ENCODE measurements at places on chromosomes 2 and 18.

GRCh38 chr2:150977296-150977695 lies 284.4 kb downstream of the RBM43 start:
- no peak for DNase-seq

DNA sequence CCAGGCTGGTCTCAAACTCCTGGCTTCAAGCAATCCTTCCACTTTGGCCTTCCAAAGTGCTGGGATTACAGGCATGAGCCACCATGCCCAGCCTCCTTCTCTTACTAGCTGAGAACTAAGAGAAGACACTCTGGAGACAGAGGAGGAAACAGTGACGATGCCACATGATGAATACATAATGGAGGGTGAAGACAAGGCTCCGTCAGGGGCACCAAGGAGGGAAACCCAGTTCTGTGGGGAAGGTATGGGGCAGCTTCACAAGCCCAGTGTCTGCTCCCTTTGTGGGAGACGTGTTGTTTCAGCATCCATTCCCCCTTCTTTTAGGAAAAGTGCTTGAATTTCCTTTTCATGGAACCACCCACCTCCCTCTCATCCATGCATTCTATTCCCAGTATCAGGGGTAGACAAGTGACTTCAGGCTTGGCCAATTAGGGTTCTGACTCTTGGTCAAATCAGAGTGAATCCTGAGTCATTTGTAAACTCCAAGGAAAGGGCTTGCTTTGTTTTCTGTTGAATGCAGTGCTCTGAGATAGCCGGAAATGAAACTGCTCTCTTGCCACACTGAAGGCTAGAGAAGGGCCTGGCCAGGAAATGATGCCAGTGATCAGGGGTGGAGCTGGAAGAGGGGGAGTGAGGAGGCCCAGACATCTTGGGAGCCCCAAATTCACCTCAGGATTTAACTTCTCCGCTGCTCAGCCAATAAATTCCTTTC lies 23.7 kb downstream of the TMEM127 start:
- DNase-seq: no peak

- no peak for DNase-seq
These were observed 253.3 kb upstream of the TCF4 start for GRCh38 chr18:55841314-55841713.

GRCh38 chr2:174553811-174554493 lies 43.7 kb downstream of the WIPF1 start:
- no peak for DNase-seq

GRCh38 chr2:156580501-156580900 lies 144.3 kb downstream of the GPD2 start:
- DNase-seq: no peak

- no peak for DNase-seq
These were observed 137.4 kb downstream of the INHBB start for GRCh38 chr2:120483355-120483754.

GRCh38 chr2:132936261-132936660 lies 266.3 kb upstream of the LYPD1 start:
- DNase-seq: no peak

- peak; percentile 21 for DNase-seq
These were observed at the start of gene ERBB4 for GRCh38 chr2:212538305-212539071. Gene ERBB4, minus strand, starts transcription at chr2:212538802. Its CDS starts 272 bp downstream, at chr2:212538530.

- DNase-seq: peak; percentile 12
These were observed 151.9 kb downstream of the CD226 start for GRCh38 chr18:69795791-69796190.
